T-cell (primary cell): ENCODE measurements at places on chromosomes 11 and 22.

GRCh38 chr11:64103277-64103985, 62.5 kb downstream of the MACROD1 start:
- no peak for DNase-seq

DNA sequence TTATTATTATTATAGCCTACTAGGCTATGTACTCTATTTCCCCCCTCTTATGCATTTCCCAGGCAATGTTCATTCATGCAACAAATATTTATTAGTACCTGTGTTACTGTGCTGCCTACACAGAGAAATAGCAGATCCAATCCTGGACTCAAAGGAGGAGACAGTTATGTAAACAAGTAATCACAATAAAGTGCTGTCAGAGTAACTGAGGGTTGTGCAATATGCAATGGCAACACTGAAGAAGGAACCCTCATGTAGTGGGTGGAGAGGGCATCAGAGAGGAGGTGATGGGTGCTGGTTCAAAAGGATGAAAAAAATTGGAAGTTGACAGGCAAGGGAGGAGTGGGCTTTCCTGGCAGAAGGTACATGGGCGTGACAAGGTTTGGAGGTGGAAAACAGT, 886 bp upstream of the P4HA3 start:
- DNase-seq, result no peak

- no peak for DNase-seq
These were observed 5.9 kb downstream of the CADM1 start for GRCh38 chr11:115498354-115498753.

DNA sequence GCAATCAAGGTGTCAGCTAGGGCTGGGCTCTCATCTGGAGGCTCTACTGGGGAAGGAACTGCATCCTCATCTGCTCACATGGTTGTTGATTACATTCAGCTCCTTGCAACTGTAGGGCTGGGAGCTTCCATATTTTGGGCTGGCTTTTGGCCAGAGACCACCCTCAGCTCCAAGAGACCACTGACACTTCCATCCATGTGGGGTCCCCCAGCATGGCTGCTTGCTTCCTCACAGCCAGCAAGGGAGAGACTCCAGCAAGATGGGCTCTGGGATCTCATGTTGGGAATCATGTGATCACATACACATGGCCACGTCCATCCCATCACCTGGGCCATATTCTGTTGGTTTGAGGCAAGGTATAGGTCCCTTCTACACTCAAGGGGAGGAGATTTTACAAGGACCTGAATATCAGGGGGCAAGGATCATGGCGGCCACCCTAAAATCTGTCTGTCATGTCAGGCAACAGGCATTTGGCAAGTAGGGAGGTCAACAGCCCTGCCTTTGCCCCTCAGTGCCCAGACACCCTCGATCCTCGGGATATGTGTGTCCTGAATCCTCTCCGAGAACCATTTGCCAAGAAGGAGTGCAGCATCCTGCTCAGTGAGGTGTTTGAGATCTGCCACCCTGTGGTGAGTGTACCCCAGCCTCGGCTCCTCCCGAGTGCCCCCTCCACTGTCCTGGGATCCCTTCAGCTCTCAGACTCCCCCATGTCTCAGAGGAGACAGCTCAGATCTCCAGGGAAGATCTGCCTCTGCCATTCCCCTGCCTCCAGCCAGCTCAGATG, 48.7 kb downstream of the OTOG start:
- DNase-seq, result no peak

GRCh38 chr11:14148653-14149273, 186.2 kb downstream of the SPON1 start:
- DNase-seq, result no peak

DNA sequence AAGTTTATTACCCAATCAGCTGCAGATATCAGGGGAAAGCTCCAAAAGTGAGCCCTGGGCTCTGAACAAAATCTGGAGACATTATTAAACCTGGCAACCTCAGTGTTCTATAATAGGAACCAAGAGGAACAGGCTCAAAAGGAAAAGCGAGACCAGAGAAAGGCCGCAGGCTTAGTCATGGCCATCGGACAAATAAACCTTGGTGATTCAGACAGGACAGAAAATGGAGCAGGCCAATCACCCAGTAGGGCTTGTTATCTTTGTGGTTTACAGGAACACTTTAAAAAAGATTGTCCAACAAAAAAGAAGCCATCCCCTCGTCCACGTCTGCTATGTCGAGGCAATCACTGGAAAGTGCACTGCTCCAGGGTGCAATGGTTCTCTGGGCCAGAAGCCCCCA, 7.7 kb upstream of the PANX1 start:
- no peak for DNase-seq

GRCh38 chr22:43812890-43813289, 785 bp upstream of the EFCAB6 start:
- no peak for DNase-seq

- no peak for DNase-seq
These were observed 1.8 kb downstream of the SCUBE2 start for GRCh38 chr11:9089636-9090035.

DNA sequence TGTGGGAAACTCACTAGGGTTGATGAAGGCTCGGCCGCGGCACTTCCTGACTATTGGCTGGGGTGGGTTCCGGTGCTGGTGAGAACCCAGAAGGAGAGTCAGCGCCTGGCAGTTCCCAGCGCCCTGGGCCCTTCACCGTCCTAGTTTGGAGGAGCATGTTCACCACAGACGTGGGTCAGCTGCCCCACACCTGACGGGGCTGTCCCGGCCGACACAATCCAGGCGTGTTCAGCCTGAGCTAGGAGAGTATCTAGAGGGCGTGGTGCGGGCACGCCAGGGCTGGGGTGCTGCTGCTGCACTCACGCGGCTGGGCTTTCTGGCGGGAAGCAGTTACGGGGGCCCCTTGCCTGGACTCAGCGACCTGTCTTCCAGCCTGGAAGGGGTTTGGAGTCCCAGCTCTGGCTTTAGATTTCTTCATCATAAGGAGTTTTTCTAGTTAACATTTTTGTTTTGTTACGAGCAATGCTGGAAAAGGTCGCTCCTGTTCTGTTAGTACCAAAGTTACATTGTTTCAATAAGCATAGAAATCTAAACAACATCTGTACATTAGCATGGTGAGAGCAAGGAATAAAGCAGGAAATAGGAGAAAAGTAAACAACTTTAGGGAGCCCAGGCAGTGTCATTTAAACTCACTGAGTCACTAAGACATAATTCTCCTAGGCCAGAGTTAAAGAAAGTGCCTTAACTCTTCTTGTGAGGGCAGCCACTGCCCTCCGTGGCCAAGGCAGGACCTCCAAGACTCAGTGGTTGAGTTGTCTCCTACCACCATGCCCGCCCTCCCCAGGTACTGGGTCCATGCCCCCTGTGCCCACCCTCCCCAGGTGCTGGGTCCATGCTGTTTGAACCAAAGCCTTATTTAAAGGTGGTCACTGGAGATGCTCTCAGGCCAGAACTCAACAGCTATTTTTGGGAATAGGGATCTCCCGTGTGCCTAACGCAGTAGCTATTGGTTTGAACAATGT, 12.1 kb upstream of the ADORA2A start:
- DNase-seq, result no peak

DNA sequence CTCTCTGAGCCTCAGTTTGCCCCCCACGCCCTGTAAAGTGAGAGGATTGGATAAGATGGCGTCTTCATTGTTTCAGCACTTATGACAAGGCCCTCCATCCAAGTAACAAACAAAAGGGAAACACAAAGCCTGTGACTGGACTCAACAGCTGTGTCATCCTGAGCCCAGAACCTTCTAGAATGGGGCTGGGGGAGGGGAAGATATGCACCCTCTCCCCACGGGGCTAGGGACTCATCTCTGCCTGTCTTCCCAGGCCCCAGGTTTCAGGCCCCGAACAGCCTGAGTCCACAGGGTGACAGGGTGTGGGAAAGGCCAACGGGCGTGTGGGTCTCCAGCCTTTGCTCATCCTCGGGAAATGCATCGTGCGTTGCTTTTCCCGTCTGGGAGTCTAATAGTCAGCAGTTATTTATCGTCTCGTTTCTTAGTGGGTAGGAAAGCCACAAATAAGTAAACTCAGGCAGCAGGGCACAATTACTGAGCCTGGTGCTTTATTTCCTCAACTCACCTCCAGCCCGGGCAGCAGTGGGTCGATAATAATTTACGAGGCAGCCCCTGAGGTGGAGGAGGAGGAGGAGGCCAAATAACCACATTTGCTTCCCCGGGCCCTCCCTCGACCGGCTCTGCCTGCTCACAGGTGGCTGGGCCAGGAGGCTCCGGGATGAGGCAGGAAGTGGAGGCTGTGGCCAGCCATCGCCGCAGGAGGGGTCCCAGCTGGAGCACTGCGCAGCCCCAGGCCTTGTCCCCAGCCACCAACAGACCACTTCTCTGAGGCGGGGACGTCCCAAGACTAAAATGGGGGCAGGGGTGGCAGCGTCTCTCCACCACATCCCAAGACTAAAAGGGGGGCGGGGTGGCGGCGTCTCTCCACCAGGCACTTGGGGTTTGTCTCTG, 54.4 kb downstream of the FLRT1 start:
- no peak for DNase-seq

DNA sequence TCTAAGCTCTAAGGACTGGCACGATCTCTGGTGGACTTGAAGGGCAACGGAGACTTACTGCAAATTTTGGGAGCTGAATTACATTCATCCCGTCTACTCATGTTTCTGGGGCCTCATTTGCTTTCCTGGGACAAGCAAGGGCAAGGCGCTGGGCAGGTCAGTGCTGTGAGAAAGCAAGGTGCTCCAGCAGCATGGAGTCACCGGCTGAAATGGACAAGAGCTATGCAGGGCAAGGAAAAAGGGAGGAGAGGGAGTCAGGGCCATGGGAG, 25.6 kb downstream of the FLI1 start:
- DNase-seq, result no peak

DNA sequence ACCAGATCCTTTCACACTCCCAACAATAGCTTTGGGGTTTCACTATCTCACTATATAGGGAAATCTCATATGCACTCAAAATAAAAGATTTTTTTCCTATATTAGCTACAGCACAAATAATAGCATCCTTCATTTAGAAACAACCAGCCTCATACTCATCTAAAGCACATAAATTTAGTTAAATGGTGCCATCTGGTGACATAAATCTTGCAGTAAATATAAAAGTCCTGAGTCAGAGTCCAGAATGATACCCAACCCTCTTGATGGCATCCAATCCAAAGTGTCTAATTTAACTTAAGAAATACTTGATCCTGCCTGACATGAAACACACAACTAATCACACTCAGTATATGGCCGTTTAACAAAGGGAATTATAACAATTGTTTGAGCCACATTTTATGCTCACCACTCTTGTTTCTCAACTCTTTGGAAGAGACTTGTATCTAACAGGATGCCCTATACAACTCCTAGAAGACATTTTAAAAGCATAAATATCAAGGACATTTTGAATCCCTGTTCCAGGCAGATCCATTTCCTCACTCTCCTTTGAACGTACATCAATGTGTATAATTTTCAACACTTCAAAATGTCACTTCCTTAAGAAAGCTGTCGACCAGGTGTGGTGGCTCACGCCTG, 36.2 kb downstream of the DLG2 start:
- DNase-seq, result no peak

DNA sequence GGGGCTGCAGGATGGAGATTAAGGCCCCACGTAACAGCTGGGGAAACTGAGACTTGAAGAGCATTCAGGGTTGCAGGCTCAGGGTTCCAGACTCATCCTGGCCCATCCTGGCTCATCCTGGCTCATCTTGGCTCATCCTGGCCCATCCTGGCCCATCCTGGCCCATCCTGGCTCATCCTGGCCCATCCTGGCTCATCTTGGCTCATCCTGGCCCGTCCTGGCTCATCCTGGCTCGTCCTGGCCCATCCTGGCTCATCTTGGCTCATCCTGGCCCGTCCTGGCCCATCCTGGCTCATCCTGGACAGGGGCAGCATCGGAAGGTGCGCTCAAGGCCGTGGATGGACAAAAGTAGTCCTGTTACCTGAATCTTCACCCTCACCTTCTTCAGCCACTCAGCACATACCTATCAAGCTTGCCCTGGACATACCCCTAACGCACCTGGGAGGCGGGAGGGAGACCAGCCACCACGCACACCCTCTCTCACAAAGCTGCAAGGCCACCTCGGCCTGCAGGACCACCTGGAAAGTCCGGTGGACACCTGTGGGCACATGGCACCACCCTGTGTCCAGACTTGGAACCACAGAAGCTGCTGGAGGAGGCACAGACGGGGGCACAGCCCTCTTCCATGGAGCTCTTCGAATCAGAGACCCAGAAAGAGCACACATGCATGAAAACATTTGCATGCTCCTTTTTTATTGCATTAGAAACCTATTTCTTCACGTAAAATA, 20.3 kb upstream of the NLRP6 start:
- no peak for DNase-seq

- no peak for DNase-seq
These were observed 1.1 kb upstream of the VPS37C start for GRCh38 chr11:61162092-61162941.

DNA sequence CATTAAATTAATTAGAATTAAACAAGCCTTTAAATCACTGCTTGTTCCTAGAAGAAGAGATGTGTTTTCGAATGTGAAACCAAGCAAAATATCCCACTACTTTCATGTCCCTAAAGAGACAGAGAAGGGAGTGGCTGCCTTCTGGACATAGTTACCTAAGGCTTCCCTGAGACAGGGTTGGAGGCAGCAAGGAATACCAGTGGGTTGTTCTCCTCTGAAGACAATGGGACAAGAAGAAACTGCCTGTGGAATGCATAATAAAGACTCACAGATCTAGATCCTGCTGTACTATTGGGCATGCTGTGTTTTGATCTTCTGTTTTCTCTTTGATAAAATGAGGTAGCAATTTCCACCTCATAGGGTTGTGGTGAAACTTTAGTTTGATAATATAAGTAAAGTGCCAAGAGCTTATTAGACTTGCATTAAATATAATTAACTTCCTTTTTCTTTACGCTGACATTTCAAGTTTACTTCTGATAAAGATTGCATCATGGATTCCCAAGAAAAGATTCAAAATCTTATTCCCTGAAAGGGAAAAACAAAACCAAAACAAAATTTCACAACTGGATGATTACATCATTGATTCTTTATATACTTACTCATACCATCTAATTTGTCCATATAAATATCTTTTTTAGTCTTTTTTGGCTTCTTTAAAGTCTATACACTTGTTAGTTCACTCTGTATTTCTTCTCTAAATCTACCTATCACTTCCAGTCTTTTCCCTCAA, 621.3 kb downstream of the ETS1 start:
- DNase-seq, result no peak

DNA sequence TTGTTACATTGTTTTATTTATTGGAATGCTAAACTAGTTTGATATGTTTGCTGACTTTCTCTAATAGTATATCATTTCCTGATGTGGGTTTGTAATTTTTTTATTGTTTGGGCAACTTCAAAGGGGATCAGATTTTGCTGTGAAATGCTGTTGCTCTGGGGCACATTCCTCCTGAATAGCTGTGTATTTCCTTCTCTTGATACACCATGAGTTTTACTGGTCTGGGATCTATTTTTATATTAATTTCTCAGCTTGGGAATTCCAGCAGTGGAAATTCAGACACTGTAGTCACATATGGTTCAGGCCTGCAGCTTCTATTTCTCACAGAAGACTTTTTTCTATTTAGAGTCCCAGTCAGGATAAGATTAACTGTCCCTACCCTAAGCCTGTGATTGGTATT, 58.9 kb downstream of the RPUSD4 start:
- DNase-seq, result no peak

DNA sequence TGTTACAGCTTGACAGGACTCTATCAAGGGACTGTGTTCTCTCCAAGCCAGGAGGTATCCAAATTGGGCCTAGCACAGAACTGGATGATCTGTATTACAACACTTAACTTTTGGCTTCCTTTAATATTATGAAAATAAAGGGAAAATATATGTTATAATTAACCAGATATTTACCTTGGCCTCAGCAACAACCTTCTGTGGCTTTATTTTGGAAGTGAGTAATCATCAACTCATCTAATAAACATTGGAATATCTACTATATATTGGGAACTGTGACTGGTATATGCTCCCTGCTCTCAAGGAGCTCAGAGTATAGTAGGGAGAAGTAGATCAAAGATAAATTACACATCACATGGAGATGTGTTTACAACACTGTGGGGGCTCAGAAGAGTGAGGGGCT, 352.2 kb downstream of the METTL15 start:
- DNase-seq, result no peak
